ENCODE measurements at places on chromosomes 11 and 22. TPM values are rescaled to one million over a fixed set of nuclear protein-coding genes. Genes with fewer than 3 reads are reported as not detected.

GRCh38 chr22:47406896-47407295, 644.4 kb downstream of the TBC1D22A start:
- peak; percentile 16 for DNase-seq

DNA sequence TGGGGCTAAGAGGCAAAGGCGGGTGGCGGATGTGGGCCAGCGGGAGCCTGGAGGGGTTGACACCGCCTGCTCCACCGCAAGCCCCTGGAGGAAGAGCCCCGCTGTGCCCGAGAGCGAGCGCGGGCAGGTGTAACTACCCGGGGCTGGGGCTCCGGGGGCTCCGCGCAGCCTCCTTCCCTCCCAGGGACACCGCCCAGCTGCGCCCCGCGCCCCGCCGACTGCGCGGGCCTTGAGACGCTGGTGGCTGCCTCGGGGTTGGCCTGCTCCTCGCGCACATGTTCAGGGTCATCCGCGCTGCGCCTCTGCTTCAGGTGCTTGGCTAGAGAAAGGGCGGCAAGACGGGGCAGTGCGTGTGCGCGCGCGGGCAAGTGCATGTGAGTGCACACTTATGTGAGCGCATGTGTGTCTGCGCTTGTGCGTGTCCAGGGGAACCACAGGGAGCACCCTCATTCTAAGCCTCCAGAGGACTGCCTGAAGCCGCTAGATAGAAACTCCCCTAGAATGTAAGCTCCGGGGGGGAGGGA, 197.5 kb upstream of the TMEM45B start:
- DNase-seq, result no peak

GRCh38 chr22:47417699-47418098, 655.2 kb downstream of the TBC1D22A start:
- no peak for DNase-seq

GRCh38 chr11:18703001-18703763, 4.6 kb downstream of the TMEM86A start:
- DNase-seq, result no peak

Gene CRYBA4
- not detected for total RNA-seq

Gene LZTR1
- total RNA-seq, result 36.7 TPM

Gene OR51I2
- total RNA-seq, result not detected

Data from left lobe of liver (tissue), 2 donors.